ENCODE measurements at places on chromosomes 3 and 15. TPM values are rescaled to one million over a fixed set of nuclear protein-coding genes. Genes with fewer than 3 reads are reported as not detected.

Gene ZNF860
- total RNA-seq: 4.7 TPM

Gene FAM81A
- total RNA-seq: 2.4 TPM

Gene RRP9
- 39.1 TPM for total RNA-seq

Gene TRH
- total RNA-seq: not detected

Gene MORF4L1
- total RNA-seq: 426 TPM

GRCh38 chr15:85479071-85479647 is 98.8 kb downstream of the AKAP13 start:
- H3K4me3 ChIP-seq: no peak overlapping the region
- no peaks in the 10 kb centered on the region for H3K27me3 ChIP-seq
- H3K27ac ChIP-seq: no peak overlapping the region
- no peaks in the 10 kb centered on the region for H3K36me3 ChIP-seq
- no peak for DNase-seq

DNA sequence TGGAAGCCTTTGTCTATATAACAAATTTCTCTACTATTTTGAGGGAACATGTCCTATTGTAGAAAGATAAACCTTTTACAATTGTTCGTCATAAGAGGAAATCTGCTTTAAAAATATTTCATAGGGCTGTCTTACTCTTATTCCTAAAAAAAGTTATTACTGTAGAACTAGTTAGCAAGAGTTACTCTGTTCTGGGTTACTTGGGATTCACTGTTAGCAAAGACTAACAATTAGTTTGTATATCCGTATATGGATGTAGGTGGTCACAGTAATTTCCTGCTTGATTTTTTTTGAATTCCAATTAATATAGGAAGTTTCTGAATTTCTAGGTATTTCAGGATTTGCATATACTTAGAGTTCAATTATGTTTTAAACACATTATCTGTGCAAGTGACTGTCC is 413.5 kb downstream of the RBMS3 start:
- H3K36me3 ChIP-seq: no peaks in the 10 kb centered on the region
- peaks cover 54% of the 10 kb centered on the region for H3K4me1 ChIP-seq
- H3K27ac ChIP-seq: peak overlapping the region; percentile 90

GRCh38 chr3:126750756-126751121 is 46.7 kb downstream of the CHCHD6 start:
- H3K27me3 ChIP-seq: no peaks in the 10 kb centered on the region
- H3K4me3 ChIP-seq: no peak overlapping the region
- peaks cover 87% of the 10 kb centered on the region for H3K4me1 ChIP-seq

DNA sequence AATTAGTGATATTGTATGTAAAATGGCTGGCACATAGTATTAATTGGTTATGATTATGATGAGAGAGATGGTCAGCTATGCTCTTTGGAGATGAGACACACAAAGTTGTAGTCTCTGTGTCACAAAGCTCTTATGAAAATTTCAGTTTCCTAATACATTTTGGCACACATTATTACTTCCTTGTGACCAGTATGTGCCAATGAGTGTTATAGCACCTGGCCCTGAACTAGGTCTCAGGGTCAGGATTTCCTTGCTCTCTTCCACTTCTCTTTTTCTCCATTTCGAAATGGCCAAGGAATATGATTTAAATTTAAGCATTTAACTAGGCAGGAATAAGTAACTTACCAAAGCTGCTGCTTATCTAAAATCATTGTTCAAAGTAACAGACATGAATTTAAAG is 28.0 kb downstream of the TIPARP start:
- H3K4me1 ChIP-seq: no peaks in the 10 kb centered on the region
- no peak overlapping the region for H3K4me3 ChIP-seq

GRCh38 chr3:21826416-21826815 is 75.4 kb upstream of the ZNF385D start:
- no peaks in the 10 kb centered on the region for H3K4me1 ChIP-seq
- no peaks in the 10 kb centered on the region for H3K27me3 ChIP-seq
- H3K36me3 ChIP-seq: no peaks in the 10 kb centered on the region
- H3K4me3 ChIP-seq: no peak overlapping the region
- no peak overlapping the region for H3K27ac ChIP-seq
- no peak for DNase-seq

Data from Caco-2 (cell line).